ENCODE measurements at places on chromosomes 2 and 18. TPM values are rescaled to one million over a fixed set of nuclear protein-coding genes. Genes with fewer than 3 reads are reported as not detected.
A peak's percentile ranks its signal among the peaks of the same experiment; 100 is the strongest.

The RMDN2 gene
- total RNA-seq = 9.1 TPM

GRCh38 chr2:125004106-125004800 lies 979.2 kb downstream of the CNTNAP5 start:
- DNase-seq = no peak

The CDH19 gene
- total RNA-seq = not detected

- no peak for DNase-seq
Observed at GRCh38 chr2:1278861-1279260, 134.4 kb upstream of the TPO start.

- DNase-seq = no peak
Observed at GRCh38 chr2:38600921-38601455, 1.7 kb downstream of the HNRNPLL start.

GRCh38 chr18:63342206-63342605 lies 22.6 kb upstream of the BCL2 start:
- peak; percentile 13 for DNase-seq

GRCh38 chr2:58350484-58350883 lies 109.4 kb upstream of the FANCL start:
- no peak for DNase-seq

DNA sequence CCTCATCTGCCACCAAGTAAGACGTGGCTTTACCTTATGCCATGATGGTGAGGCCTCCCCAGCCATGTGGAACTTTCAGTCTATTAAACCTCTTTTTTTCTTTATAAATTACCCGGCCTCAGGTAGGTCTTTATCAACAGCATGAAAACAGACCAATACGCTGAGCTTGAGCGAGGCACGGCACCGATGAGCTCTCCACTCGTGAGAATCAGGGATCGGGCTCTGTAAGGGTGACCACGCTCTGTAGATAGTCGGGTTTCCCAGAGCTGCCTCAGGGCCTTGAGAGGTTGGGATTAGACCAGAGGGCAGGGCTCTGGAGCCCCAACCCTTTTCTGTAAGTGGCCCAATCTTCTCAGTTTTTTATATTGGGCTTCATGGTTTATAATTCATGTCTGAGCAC lies 360.3 kb upstream of the MYT1L start:
- DNase-seq = no peak

- no peak for DNase-seq
Observed at GRCh38 chr2:49070716-49071115, 83.6 kb downstream of the FSHR start.

- DNase-seq = no peak
Observed at GRCh38 chr18:48575658-48576456, 37.0 kb downstream of the CTIF start.

DNA sequence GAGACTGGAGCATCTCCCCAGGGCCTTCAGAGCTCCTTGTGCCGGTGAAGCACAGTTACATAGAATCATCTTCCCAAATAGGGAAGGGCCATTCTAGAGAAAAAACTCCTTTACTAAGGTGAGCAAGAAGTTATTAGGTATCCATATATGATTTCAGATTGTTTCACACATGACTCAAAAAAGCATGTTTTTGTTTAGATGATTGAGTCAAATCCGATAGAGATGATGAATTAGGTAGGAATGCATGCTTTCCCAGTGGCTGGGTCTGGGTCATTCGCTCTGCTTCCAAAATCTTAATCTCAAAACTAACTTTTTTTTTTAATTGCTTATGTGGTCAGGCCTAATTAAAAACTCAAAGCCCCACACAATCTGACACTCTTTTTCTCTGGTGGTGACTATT lies 3.8 kb downstream of the NT5C1B start:
- DNase-seq = no peak

The CARF gene
- total RNA-seq = 13.1 TPM

The TMEM247 gene
- not detected for total RNA-seq

- DNase-seq = no peak
Observed at GRCh38 chr2:132665401-132666140, 4.4 kb downstream of the LYPD1 start.

- no peak for DNase-seq
Observed at GRCh38 chr2:101679037-101679726, 18.3 kb upstream of the MAP4K4 start.

DNA sequence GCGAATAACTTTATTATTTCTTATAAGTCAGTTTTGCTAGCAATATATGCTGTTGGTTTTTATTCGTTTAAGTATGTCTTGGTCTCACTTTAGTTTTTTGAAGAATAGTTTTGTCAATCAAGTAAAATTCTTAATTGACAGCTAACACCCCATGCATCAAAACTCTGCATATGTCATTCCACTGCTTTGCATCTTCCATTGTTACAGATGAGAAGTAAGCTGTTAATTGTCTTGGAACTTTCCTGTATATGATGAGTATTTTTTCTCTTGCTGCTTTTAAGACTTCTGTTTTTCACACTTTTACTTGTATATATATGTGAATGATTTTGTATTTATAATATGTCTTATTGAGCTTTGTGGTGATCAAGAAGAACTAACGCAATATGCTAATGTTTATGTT lies 1048.4 kb downstream of the CNTNAP5 start:
- no peak for DNase-seq

- no peak for DNase-seq
Observed at GRCh38 chr2:124755386-124755785, 730.3 kb downstream of the CNTNAP5 start.

The MYO3B gene
- total RNA-seq = 0.22 TPM

- no peak for DNase-seq
Observed at GRCh38 chr2:36354811-36355150, 797 bp upstream of the CRIM1 start.

DNA sequence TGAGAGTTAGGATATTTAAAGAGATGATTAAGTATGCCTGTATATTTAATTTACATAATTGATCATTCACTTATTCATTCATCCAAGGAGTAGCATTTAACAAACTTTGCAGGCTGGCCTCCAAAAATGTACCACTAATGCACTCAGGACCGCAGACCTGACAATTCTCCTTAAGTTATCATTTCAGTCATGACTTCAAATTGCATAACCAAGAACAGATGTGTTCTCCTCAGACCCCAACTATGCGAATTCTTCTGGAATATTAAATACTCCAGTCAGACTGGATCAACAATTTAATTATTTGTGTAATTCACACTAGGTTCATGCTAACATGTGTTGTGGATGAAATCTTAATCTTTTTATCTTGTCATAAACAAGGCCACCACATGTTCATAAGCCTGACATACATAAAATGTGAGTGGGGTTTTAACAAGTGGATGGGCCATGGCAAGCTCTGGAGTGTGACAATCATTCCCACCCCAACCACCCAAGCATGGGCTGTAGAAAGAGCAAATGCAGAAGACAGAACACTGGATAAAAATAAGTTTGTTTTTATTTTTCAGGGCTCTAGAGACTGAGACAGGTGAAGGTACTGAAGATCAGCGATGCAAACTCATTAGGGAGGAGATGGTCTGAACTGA lies 3.2 kb downstream of the REG1B start:
- DNase-seq = no peak

DNA sequence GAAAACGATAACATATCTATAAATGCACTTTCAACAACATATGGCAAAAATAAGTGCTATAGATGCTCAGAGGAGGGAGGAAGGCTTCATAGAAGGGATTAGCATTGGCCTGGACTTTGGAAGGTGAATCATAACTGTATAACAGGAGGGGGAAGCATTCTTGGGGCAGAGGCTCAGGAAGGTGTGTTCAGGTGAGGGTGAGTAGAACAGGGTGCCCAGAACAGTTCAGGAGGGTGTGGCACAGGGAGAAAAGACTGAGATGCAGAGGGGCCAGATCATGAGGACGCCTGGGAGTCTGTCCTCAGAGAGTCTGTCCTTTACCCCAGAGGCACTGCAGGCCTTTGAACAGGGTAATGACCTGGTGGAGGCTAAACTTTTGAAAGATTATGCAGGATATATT lies 29.3 kb upstream of the MEP1B start:
- no peak for DNase-seq

The PTPRM gene
- 22.4 TPM for total RNA-seq

The CTLA4 gene
- not detected for total RNA-seq

DNA sequence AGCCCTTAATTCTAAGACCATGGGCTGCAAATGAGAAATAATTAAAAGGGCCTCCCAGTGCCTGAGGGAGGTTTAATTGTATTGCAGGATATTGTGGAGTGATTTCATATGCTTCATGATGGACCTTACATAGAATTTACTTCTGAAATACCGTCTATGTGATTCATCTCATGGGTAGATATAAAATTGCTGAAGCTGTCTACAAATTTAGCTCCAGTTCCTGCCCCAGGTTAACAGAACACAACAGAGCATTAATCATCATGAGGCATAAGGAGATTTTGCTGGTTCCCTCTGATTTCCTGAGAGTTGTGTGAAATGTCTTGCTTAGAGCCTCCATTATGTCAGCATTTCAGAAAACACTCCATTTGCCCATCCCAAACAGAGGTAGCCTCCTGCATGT lies 770 bp downstream of the UPP2 start:
- no peak for DNase-seq

GRCh38 chr2:158191076-158191895 lies 89.6 kb downstream of the UPP2 start:
- DNase-seq = no peak

All from progenitor cell of endocrine pancreas (in vitro differentiated cells).